ENCODE measurements at places on chromosomes 5 and 9.

DNA sequence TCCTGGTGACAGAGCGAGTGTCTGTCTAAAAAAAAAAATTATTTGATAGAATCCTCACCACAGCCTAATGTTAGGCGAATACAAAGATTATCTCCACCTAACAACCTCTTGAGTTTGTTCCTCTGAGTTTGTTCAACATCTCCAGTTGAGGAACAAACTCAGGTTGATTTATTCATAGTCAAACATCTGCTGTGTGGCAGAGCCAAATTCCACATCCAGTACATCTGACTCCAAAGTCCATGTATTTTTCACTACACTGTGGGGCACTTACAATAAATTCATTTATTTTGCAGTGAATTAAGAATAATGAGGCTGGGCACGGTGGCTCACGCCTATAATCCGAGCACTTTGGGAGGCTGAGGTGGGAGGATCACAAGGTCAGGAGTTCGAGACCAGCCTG lies 53.3 kb downstream of the KIF24 start:
- DNase-seq, result no peak

- peak; percentile 24 for DNase-seq
Measured at GRCh38 chr9:113579283-113580040, 115.9 kb downstream of the RGS3 start.

DNA sequence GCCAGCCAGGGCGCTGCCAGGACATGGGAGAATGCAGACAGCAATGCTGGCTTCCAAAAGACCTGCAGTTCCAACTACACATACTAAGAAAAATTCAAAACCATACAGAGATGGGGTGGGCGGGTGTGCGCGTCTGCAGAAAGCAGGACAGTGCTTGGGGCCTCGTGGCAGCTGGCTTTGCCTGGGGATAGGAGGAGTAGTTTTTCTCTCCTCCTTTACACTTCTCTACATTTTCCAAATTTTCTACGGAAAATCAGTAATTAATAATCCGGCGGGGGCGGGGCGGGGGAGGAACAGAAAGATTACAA lies 43.6 kb upstream of the SARDH start:
- DNase-seq, result no peak

GRCh38 chr5:14396737-14397136 lies 184.9 kb upstream of the OTULINL start:
- DNase-seq, result no peak

DNA sequence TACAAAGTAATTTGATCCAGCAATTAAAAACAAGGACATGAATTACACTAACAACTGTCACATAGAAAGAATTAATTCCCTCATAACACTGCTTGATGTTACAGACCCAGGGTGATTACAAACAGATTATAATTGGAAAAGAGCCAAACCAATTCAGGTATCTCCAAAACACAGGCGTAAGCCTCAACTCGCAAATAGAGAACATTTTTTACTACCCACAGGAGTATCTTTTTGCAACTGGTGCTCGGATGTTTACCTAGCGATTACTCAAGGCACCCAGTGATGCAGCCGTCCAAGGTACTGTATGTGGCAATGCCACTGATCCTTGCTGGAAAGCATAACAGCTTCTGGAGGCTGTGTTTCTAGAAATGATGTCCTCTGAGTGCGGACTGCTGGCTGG lies 386.1 kb upstream of the KIF2A start:
- no peak for DNase-seq

GRCh38 chr5:178417391-178417811 lies 172.8 kb downstream of the COL23A1 start:
- DNase-seq, result no peak

DNA sequence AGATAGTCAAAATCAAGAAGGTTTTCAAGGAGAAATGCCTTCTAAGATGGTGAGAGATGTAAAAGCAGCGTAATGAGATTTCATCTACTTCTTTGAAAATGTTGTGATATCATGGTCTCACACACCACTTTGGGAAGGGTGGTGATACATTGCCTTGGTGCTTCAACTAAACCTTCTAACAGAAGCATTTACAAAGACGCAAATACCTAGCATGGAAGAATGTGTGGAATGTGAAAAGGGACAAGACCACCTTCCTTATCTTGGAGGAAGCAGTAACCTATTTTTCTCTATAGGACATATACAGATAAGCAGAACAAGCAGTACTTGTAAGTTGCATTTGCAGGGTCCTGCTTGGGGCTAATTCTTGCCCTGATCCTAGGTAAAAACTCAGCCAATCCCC lies 38.8 kb downstream of the PCA3 start:
- DNase-seq, result no peak
